Subcutaneous adipose tissue (tissue), 4 donors: ENCODE measurements at places on chromosomes 2 and 18. TPM values are rescaled to one million over a fixed set of nuclear protein-coding genes. Genes with fewer than 3 reads are reported as not detected.

TNFAIP6 gene
- total RNA-seq: 0.57 TPM

MYOM1 gene
- 4.1 TPM for total RNA-seq

DUSP2 gene
- total RNA-seq: 9.0 TPM

OTOS gene
- total RNA-seq: not detected

CENPA gene
- total RNA-seq: 1.3 TPM

TCF23 gene
- not detected for total RNA-seq

NCKAP5 gene
- total RNA-seq: 1.5 TPM

SERPINB2 gene
- 0.44 TPM for total RNA-seq

RGPD4 gene
- not detected for total RNA-seq

OLA1 gene
- total RNA-seq: 62.7 TPM

OTOF gene
- total RNA-seq: 0.44 TPM
